ENCODE measurements at places on chromosomes 7 and 10. TPM values are rescaled to one million over a fixed set of nuclear protein-coding genes. Genes with fewer than 3 reads are reported as not detected.

DNA sequence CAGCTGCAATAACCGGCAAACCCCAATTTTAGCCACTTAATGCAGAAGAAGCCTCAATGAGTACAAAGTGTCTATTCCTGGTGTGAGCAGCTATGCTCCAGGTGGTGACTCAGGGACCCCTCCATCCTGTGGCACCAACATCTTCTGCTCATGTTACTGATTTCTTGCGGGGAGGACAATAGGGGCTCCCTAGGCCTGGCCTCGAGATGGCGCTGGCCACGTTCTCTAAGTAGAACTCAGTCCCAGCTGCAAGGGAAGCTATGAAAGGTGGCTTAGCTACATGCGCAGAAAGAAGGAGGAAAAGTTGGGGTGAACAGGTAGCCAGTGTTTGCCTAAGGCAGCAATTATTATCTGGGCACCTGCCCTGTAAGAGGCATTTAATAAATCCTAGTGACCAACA, 6.6 kb downstream of the GJD4 start:
- DNase-seq, result no peak

DNA sequence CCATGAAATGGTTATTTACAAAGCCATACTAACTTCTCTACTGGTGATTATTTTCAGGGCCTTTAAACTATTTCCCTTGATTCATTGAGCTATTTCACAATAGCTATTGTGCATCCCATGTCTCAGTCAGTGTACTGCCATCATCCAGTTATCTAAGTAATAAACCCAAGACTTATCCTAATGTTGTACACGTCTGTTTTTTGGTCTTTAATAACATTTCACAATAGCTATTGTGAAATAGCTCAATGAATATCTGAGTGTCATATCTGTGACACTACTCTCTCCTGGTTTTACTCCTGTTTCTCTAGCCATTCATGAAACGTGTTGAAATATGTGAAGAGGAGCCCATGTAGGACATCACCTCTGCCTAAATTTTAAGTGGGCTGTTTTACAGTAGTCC, 36.5 kb upstream of the TMEM140 start:
- DNase-seq, result no peak

DNA sequence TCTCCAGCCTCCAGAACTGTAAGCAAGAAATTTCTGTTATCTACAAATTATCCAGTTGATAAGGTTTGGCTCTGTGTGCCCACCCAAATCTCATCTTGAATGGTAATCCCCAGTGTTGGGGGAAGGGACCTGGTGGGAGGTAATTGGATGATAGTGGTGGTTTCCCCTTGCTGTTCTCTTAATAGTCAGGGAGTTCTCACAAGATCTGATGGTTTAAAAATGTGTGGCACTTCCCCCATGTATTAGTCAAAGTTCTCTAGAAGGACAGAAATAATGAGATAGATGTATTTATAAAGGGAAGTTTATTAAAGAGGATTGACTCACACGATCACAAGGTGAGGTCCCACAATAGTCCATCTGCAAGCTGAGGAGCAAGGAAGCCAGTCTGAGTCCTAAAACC, 56.2 kb upstream of the APBB1IP start:
- no peak for DNase-seq

- no peak for DNase-seq
Measured at GRCh38 chr7:46651070-46651469, 730.0 kb upstream of the IGFBP3 start.

DNA sequence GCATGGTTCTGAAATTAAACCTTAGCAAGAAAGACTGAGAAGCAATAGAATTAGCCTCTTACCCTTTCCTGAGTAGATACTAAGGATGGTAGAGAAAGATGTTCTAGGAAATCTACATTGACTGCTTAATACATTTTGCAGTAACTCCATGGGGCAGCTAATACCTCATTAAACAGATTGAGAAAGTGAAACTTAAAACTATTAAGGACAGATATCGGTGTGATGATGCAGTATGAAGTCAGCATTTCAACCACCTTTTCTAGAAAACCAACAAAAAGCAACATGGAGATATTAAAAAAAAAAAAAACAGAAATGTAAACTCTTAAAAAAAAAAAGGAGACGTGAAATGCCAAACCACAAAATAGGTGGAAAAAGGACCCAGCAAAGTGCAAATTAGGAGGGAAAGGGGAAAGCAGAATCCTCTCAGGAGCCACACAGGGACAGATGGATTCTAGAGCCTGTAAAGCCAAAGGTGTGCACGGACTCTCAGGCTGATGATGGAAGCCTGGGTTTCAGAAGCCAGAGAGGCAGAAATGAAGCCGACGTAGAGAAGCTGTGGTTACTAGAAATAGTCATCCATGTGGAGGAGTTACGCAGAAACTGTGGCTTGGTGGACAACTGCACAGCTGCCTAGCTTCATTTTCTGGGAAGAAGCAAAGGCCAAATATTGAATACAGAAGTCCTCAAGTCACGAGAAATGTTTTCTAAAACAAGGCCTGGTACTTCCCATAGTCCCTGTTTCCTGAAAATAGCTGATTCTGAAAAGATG, 38.1 kb upstream of the GPR141 start:
- DNase-seq, result no peak

DNA sequence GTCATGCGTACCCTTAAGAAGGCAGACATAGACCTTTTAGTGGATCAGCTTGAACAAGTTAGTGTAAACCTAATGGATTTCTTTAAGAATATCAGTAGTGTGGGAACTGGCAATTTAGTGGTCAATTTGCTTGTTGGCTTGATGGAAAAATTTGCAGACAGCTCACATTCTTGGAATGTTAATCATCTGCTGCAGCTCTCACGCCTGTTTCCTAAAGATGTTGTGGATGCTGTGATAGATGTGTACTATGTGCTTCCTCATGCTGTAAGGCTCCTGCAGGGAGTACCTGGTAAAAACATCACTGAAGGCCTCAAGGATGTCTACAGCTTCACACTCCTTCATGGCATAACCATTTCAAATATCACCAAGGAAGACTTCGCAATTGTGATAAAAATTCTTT, 103.4 kb downstream of the ABCA13 start:
- DNase-seq, result no peak

DNA sequence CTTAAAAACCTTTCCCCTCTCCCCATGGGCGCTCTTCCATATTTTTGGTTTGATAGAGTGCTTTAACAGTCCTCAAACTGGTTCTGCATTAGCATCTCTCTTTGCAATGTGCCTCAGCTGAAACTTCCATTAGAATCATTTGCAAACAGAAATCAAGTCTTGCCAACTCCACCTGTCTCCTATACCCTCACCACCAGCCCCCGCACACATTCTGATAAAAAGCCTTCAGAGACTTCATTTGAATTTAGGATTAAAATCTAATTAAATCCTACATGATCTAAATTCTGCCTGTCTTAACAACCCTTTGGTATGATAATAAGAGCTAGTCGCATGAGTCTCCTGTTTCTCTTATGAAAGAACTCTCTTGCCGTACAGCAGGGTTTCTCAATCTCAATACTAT, 384.9 kb upstream of the ETV1 start:
- no peak for DNase-seq

GALNT17 gene
- 7.9 TPM for total RNA-seq

DNA sequence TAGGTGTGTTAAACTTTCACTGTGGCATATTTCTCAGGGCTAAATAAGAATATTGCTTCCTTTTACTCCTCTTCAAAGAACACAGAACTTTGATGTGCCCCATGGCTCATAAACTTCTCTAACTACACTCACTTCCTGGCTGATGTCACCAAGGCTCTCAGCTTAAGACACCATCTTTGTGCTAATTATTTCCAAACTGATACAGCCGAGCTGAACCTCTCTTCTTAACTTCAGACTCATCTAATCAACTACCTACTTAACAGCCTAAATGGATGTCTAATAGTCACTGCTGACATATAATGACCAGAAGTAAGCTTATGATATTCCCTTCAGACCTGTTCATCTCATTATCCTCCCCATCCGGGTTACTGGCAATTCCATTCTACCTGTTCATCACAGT, 3.6 kb downstream of the C10orf67 start:
- no peak for DNase-seq

GRCh38 chr7:124514471-124514870, 251.1 kb downstream of the GPR37 start:
- no peak for DNase-seq

DNA sequence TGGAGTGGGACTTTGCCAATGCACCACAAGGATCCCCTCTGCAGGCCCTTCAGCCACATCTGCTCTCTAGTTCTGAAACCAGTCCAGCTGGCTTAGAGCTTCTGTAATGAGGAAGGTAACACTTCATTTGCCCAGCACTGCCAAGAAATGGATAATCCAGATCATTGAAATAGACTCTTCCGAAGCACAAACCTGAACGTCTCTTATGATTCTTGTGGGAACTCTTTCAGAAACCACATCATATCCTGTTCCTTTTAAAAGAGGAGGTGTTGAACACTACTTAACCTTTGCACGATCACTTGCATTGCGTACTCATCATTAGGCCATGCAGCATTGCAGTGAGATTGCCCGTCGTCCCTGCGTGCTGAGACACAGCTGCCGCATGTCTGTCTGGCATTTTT, 25.8 kb upstream of the PLPP4 start:
- DNase-seq, result no peak

DNA sequence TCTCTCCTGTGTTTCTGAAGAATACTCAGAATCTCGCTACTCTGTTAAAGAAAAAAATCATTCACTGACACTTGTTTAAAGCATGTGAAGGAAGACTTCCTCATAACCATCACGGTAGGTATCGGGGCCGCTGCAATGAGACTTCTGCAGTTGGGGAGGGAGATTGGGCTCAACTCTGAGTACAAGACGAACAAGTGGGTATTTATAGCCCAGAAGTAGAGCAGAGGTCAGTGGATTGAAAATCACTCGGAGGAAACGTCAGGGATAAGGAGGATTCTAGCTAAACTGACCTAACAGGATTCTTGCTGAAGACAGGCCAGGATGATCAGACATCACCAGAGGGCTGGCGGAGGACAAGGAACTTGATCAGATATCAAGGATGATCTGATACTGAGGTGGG, 33.3 kb downstream of the ITPRIP start:
- DNase-seq, result no peak

RELN gene
- 7.6 TPM for total RNA-seq

DNA sequence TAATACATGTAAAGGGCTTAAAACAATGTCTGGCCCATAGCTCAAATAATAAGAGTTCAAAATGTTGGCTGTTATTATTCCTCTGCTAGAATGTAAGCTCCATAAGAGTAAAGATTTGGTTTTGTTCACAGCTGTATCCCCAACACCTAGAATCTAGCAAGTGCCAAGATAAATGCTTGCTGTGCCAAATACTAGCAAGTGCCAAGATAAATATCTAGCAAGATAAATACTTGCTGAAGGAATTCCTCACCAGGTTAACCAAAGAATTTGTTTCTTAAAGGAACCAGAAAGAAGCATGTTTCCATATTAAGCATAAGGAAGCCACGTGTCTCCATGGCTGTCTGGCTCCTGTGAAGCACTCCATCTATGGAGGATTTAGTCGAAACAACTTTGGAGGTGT, 235.2 kb upstream of the SP4 start:
- no peak for DNase-seq

DNA sequence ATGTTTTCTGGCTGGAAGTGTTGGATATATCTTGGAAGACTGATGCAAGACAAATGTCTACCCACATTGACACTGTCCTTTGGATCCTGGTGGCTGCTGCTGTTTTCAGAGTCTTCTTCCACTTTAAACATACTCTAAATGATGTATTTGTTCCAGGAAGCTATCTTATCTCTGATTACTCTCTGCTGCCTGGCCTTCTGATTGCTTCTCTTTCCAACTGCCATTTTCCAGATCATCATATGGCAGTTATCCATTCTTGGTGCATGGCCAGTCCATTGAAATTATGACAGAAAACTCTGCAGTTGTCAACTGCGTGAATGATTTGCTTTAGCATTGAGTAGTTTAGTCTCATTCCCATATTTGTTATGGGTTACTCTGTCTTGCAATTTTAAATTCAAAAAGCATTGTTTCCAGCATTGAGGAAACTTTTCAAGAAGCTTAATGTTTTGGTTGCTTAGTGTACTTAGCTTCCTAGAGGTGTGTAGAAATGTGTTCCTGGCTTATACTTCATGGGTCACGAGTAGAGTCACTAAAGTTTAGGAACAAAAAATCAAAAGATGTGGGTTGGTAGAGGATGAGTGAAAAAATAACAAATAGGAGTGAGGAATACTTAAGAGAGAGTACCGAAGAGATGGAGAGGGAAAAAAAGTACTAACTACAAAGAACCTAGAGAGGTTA, 268.3 kb upstream of the MTPN start:
- DNase-seq, result no peak

ADGRA1 gene
- total RNA-seq, result not detected

DNA sequence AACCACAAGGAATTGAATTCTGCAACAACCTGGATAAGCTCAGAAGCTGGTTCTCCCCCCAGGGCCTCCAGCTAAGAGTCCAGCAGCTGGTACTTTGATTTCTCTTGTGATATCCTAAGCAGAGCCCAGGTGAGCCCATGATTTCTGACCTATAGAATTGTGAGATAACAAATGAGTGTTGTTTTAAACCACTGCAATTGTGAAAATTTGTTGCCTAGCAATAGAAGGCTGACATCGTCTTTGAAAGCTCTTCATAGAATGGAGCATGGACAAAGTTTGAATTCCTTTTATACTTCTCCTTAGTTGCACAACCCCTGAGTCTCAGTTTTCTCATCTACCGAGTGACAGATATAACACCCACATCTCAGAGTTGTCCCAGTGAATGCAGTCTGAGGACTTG, 129.9 kb downstream of the TEX36 start:
- DNase-seq, result no peak

GRCh38 chr7:27922907-27923641, 183.1 kb downstream of the TAX1BP1 start:
- DNase-seq, result peak; percentile 69

- DNase-seq, result no peak
Measured at GRCh38 chr7:47610506-47611044, 28.7 kb upstream of the TNS3 start.

CYP3A4 gene
- not detected for total RNA-seq

DNA sequence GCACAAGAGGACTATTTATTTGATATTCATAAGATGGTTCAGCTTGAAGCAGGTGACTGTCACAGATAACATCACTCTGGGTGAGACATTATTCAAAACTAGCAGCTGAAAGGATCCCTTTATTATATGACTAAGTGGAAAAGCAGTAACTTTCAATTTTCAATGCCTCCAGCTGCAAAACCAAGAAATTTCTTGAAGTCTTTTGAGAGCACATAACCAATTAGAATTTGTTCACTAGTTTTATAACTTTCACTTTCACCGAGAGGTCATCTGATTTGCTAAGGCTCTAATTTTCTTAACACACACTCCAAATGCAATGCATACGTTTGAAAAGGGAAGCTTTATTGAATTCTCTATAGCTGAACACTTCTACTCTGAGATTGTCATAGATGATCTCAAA, 88.6 kb upstream of the KLF14 start:
- DNase-seq, result no peak

NANOS1 gene
- 0.26 TPM for total RNA-seq

GRCh38 chr10:118116715-118117449, 70.1 kb upstream of the RAB11FIP2 start:
- no peak for DNase-seq

FAM171A1 gene
- 31.6 TPM for total RNA-seq

All from spleen (tissue), 13 donors.